ENCODE measurements at places on chromosomes 6 and 20.

- DNase-seq = no peak
Observed at GRCh38 chr6:35508027-35508426, 4.7 kb downstream of the TULP1 start.

DNA sequence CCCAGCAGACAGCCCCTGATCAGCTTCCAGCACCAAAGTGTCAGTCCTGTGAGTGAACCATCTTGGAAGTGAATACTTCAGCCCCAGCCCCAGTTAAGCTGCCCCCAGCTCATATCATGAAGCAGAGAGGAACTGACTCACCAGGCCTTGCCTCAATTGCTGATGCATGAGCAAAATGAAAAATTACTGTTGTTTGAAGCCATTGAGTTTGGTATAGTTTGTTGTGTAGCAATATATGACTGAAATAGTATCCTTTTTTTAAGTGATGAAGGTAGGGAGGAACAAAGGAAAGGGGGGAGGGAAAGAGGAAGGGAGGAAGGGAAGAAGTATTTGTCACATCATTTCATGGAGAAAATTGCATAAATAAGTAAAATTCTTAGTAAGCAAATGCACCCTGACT, 266.4 kb downstream of the MAFB start:
- DNase-seq = no peak

- DNase-seq = no peak
Observed at GRCh38 chr6:143361536-143362191, 88.8 kb downstream of the ADAT2 start.

DNA sequence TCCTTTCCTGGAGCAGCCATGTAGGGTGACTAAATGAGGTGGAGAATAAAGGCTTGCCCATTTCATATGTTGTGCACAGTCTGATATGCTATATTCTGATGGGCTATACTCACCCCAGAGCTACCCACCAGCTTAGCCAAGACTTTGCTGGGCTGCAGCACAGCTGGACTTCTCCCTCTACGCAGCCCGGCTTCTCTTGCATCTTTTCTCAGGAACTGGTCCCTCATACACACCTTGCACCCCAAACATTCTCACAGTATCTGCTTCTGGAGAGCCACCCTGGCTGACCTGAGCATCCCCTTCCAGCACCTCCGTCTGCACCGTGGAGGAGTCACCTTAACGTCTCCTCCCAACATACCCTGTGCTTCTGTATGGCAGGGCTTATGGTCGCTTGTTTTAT, 150.8 kb upstream of the PMEPA1 start:
- no peak for DNase-seq

DNA sequence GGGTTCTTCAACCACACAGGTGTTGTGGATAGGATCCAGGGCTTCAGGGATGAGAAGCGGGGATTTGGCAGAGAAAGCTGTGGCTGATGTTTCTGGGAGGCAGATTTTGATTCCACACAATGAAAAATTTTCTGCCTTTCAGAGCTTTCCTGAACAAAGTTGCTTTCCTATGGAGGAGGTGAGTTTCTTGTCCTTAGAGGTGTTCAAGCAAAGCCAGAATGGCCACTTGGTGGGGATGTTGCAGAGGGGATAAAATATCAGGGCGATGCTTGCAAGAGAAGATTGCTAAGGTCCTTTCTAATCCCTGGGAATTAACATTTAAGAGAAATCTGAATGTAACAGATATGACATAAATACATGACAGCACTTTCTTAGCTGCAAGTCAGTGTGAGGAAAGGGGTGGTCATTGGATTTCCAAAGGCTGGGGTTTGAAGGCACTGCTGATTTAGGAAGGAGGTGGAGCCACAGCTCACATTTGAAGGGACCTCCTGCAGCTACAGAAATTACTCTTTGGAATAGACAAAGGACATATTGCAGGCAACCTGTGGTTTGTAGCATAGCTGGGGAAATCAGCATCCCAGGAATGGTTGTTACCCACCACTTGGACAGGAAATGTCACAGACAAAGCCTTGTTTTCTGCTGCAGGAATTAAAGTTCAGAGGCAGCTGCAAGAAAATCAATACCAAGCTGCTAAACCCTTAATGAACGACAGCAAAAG, 271.1 kb upstream of the CHD6 start:
- no peak for DNase-seq

DNA sequence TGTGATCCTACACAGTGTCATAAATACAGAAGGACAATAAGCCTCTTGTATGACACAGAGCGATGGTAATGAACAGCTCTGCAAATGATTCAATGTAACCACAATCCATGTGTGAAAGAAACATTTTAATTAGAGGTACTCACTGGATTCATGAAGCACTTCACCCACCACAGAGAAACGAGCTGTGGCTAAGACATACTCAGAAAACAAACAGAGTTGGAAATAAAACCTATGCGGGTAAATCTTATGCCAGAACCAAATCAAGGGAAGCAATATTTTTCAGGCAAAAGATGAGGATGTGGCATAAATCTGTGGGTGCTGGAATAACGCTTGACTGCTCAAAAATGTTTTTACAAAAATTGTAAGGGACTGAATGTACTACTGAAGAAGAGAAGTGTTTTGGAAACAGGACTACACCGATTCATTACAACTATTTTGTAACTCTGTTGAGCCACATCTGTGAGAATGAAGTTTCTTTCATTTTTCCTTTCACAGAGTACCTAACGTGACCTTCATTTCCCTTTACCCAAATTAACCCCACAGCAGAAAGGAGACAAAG, 112.1 kb downstream of the WDR27 start:
- DNase-seq = no peak

- DNase-seq = no peak
Observed at GRCh38 chr20:41334443-41335421, 5.9 kb upstream of the LPIN3 start.

- no peak for DNase-seq
Observed at GRCh38 chr6:155152211-155153076, 111.4 kb upstream of the CLDN20 start.

All from NCI-H187 treated with DMSO at 0.1 percent for 48 hours (cell line).